ENCODE measurements at places on chromosomes 6 and 20.

DNA sequence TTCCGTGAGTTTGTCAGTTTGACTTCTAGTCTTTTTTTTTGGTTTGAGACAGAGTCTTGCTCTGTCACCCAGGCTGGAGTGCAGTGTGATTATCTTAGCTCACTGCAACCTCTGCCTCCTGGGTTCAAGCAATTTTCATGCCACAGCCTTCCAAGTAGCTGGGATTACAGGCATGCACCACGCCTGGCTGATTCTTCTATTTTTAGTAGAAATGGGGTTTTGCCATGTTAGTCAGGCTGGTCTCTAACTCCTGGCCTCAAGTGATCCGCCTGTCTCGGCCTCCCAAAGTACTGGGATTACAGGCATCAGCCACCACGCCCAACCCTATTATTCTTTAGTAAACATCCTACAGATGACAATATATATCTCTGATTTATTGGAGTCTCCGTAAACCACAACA lies 506.5 kb downstream of the PREX1 start:
- no peak for DNase-seq

DNA sequence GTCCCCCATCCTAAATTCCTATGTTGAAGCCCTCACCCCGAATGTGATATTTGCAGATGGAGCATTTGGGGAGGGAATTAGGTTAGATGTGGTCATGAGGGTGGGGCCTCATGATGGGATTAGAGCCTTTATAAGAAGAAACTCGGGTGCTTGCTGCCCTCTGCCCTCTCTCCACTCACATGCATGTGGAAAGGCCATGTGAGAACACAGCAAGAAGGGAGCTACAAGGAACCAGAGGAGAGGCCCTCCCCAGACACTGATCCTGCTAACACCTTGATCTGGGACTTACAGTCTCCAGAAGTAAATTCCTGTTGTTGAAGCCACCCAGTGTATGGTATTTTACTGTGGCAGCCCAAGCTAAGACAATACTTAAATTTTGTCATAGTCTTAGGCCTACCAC lies 69.6 kb upstream of the TULP1 start:
- DNase-seq: no peak

DNA sequence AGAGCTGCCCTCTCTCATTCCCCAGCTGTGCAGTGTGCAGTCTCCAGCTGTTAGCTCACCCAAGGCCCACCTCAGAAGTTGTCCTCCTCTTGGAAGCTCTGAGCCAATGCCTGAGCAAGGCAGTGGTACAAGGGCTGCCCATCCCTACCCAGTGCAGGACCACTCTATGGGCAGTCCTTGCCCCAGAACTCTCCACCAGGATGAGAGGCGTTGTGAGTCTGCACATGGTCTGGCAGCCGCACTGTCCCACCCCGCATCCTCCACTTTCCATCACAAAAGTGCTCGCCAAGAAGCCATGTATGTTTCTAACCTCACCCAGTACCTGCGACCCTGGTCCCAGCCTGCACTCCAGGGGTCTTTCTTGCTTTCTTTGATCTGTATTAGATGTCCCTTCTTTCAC lies 175.1 kb upstream of the PMEPA1 start:
- DNase-seq: no peak

- peak; percentile 59 for DNase-seq
Observed at GRCh38 chr6:112253498-112253840, 898 bp downstream of the LAMA4 start.

GRCh38 chr20:33046412-33046811 lies 7.3 kb upstream of the BPIFB3 start:
- no peak for DNase-seq

DNA sequence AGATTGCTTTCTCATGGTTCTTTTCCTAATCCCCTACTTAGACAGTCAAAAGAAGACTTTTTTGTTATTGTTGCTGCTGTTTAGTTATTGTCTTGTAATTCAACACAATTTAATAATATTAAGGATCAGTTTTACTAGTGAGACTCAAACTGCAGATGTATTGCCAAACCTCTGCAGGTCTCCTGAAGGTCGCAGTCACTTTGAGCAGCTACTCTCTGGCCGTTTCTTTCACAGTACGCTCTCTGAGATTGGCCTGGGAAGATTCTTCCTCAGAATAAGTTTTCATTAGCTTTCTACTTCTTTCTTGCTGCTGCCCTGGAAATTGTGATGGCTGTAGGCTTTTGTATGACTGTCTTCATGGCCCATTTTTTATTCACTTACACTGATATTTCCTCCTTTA lies 930.8 kb downstream of the QKI start:
- no peak for DNase-seq

DNA sequence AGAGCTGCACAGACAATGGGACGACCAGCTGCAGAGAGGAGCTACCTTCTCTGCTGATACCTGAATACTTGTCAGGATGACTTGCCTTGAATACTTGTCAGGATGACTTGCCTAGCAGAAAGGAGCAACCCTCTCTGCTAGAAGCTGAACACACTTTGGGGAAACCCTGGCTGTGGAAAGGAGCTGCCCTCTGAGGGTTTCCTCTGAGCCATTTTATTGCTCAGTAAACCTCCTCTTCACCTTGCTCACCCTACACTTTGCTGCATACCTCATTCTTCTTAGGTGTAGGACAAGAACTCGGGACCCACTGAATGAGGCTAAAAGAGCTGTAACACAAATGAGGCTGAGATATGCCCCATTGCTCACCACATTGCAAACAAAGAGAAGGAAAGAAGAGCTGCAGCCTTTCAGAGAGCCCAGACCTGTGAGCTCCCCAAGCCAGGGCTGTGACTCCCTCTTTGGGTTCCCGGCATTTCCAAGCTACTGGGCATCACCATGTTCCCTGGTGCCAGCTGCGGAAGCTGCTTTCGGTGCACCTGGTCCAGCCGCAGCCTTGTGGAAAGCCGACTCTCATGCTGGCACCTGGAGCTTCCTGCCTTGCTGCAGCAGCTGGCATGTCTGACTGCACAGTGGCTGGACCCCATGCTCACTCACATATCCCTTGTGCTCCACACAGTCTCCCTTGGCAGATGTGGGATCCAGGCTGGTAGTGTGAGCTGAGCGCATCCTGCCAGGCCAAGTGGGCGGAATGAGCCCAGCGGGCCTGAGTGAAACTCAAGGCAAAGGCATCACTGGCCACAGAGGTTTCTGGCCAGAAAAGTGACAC lies 106.7 kb upstream of the AHI1 start:
- DNase-seq: no peak

GRCh38 chr6:15431762-15432483 lies 186.1 kb downstream of the JARID2 start:
- no peak for DNase-seq

DNA sequence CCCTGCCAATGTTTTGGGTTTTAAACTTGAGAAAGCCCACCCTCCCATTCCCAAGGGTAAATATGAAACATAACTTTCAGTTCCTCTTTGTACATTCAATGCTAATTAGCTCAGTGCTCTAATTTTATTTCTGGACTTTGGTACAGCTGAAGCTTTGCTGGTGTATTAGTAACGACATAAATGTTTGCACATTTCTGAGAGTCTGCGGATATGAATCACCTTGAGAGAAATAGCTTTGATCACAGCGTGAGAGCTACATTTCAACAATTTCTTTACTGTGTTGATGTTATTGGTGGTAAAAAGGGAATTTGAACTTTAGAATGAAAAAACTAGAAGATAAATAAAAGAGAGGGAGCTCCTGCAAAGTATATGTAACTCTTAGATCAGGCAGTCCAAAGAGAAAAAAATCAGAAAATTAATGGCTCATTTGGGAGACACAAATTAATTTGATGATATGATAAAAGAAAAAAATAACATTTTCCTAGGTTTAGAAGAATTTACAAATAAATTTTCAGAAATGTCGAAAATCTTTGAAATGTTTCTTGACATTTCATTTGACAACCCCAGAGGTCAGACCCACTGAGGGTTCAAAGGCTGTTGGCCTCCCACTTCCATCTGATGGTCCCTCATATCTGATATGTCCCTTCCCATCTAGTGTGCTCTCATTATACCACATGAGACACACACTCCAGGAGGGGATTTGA lies 38.5 kb upstream of the CAP2 start:
- DNase-seq: no peak

DNA sequence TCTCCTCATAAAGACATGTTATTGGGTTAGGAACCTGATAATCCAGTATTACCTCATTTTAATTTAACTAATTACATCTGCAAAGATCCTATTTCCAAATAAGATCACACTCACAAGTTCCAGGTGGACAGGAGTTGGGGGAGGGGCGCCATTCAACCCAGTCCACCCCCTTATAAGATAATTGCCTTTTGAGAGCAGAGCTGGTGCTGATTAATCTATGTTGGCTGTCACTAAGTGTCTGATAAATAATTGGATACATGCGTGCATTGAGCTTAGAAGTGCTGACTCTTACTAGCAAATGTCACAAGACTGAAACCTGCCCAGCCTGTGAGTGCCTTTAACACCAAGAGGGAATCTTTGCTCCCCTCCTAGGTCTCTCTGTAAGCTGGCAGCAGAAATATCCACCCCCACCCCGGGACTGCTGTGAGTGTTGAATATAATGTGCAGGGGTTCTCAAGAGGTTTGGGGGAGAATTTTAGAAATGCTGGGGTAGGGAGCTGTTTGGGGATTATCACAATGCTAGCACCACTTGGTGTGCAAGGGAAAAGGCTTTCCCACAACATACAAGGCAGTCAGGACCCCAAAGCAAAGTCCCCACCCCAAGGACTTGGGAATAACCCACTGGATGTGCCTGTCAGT lies 87.5 kb downstream of the ANKRD60 start:
- no peak for DNase-seq

DNA sequence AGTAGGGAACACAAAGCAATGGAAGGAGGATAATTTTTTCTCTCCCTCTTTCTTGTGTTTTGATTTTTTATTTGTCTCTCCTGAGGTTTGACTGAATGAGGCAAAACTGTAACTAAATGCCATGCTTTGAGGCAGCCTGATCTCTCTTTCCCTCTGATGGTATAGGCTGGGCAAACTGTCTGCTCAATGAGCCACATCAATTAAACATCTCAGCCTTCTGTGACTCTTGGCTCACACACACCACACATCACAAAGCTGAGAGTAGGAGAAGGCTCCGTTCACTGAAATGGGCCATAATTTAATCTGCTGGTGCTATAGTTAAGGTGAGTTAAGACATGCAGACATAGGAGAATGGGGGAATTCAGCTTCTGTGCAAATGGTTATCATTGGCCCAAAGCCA lies 28.1 kb upstream of the SCGN start:
- no peak for DNase-seq

GRCh38 chr6:125842091-125842626 lies 51.4 kb downstream of the NCOA7 start:
- no peak for DNase-seq

- no peak for DNase-seq
Observed at GRCh38 chr6:105445481-105445880, 42.6 kb upstream of the PREP start.

- DNase-seq: no peak
Observed at GRCh38 chr6:107712665-107713551, 111.2 kb downstream of the SCML4 start.

DNA sequence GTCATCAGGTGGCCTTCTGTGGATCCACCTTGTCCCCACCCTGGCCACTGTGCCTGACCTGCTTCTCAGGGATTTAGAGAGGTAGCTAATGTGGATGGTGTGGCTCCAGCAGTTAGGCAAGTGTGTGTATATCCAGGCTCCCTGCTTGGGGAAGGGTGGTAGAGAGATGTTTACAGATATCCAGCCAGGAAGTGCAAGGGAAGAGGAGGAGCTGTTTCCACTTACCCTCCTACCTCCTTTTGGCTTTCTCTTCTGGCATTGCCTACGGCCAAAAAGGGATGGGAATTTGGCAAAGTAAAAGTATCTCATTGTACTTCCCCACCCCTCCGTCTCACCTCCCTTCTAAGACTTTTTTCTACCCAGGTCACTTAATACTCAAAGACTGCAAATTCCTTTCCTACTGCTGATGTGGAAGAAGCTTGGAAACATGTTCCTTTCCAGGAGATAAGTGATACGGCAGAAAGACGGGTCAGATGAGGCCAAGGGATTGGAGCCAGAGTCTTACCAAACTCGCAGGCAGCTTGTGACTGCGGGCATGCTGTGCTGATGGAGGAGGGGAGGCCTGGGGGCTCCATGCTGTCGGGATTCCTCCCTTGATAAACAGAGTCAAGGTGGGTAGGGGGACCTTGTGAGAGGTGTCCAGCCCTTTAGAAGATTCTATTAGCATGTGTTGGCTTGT lies 253.4 kb downstream of the PRL start:
- DNase-seq: no peak

DNA sequence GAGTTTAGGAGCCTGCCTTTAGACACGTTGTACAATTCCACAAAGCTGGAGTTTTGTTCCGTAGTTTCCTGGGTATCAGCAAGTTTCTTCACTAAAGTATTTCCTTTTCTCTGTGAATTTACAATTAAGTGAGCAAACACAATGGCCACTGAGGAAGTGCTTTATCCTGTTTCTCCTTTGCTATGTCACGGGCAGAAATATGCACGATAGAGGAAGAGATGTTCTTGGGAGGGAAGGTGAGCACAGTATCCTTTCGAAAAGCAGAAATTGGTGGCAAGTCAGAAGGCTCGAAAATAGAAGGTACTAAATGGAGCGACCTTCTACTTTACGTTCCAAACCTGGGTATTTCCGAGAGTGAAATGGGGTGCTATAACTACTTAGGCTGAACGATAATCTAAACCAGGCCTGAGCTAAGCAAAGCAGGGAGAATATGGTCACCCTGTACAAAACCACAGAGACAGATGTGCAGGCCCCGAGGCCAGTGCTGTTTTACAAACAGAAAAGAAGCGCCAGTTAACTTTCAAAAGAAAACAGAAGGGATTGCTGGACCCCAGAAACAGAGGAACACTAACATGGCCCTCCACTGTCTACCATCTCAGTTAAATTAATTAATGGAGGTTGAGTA lies 259.6 kb downstream of the TBC1D7 start:
- no peak for DNase-seq

DNA sequence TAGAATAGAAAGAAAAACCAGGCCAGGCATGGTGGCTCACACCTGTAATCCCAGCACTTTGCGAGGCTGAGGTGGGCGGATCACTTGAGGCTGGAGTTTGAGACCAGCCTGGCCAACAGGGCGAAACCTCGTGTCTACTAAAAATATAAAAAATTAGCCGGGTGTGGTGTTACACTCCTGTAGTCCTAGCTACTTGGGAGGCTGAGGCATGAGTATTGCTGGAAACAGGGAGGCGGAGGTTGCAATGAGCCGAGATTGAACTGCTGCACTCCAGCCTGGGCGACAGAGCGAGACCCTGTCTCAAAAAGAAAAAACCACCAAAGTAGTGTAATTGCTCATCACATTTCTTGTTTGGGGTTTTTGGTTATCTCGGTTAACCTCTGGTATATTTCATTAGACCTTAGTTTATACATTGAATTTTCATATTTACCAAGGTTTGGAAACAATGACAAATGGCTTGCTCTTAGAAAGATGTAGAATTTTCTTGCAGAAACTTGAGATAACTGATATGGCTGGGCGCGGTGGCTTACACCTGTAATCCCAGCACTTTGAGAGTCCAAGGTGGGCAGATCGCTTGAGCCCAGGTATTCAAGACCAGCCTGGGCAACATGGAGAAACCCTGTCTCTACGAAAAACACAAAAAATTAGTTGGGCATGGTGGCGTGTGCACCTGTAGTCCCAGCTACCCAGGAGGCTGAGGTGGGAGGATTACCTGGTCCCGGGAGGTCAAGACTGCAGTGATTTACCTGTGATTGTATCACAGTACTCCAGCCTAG lies 14.2 kb downstream of the ITCH start:
- no peak for DNase-seq

- DNase-seq: no peak
Observed at GRCh38 chr6:157681041-157681650, 141.9 kb upstream of the SNX9 start.

All from HAP-1 (cell line).